ENCODE measurements at places on chromosomes 7 and 10.

DNA sequence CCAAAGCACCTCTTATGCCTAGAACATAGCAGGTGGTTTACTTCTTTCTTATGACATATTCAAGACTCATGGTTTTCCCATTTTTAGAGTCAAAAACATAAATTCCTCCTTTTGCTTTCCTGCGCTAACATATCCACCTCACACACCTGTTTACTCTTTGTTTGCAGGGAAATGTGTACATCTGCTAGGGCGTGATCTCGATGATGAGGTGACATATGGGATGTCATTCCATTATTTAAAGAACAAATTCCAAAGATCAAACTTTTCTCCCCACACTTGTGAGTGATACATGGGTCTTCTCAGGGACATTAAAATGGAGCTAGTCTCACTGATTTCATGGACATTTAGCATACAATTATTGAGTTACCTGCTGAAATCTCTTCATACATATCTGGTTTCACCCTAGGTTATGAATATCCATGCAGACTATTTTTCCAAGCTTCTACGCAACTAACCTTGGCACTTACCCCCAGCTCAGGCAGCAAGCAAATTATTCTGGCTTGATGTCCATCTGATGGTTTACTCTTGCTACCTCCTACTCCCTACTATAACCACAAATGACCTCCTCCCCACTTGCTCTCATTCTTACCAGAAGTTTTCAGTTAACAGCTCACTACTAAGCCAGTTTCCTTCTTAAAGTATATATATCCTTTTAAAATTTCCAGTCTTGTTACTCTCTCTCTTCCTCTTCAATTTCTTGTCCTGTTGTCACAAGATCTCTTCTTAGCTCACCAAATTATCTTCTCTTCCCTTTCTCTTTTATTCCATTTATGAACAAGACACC, 208.5 kb downstream of the RNLS start:
- DNase-seq: no peak

DNA sequence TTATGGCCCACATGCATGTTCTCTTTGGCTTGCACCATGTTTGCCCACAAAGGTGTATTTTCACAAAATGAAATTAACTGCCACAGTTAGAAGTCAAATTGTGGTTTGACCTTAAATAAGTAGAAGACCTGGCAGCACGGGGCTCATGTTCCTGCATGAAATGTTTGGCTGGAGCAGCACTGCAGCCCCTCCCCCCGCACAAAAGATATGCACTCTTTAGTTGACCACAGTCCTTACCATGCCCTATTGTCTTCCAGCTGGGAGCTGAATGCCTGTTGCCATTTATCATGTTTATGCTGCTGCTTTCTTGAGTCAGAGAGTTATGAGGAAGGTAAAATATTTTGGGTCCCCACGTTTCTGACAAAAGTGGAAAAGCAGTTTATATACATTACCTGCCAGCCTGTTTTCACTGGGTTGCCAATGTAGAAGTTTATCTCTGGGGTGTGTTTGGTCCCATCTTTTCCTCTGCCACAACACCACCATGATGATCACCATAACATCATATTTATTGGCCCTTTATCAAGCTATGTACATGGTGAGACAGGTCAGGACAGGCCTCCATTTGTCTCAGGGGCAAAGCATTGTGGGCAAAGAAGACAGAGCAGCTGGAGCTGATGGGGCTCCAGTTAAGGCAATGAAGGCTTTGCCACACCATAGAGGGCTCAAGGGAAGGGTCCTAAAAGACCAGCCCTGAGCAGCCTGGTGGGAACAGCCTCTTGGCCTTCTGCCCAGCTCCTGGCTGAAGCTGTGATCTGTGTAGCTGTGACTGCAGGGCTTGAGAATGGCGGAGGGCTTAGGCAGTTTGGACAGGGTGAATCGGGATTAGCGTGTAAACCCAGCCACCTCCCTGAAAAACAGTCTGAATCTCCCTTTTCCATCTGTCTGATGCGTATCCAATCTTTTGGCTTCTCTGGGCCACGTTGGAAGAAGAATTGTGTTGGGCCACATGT, 5.4 kb downstream of the PRF1 start:
- no peak for DNase-seq

DNA sequence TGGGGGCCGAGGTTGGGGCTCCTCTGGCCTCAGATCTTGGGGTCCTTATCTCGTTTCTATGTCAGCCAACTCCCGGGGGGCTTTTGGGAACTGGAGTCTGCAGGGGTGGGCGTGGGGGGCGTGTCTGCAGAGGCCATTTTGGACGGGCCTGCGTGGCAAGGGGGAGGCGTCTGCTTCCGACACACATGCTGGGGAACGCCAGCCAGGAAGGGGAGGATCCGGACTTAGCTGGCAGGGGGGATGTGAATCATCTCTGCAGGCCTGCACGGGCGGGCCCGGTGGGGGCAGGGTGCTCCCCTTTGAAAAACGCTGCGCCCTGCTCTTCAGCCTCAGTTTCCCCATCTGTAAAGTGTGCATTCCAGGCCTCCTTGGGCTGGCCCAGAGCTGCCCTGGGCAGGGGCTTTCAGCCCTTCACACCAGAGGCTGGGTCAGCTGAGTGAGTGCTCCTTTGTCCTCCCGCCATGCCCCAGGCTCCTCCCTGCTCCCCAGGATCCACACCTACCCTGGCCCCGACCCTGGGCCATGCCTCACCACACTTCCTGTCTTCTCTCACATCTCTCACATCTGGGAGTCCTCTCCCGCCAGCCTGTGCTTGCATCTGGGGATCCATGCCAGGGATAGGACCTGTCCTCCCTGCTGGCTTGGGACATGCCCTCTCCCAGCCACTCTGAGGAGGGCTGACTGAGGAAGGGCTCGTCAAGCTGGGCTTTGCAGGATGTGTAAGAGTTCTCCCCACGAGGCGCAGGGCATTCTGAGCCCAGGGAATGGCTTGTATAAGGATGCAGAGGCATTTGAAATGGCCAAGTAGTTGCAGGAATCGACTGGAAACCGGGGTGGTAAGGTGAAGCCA, 172.6 kb upstream of the TNRC18 start:
- DNase-seq: peak; percentile 84

- no peak for DNase-seq
These were observed 17.7 kb upstream of the IFIT1B start for GRCh38 chr10:89360157-89360556.

DNA sequence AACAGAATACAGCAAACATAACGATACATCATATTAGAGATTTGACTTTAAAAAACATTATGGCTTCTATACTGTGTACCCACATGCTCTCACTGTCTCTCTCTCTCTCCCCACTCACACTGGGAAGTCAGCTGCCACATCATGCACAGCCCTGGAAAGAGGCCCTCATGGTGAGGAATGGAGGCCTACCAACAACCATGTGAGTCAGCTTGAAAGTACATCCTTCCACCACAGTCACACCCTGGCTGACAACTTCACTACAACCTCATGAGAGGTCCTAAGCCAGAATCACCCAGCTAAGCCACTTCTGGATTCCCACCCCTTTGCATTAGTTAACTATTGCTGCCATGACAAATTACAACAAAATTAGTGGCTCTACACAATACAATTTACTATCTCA, 23.3 kb upstream of the GPR22 start:
- DNase-seq: no peak

Measured in inflammatory macrophage (primary cell).